ENCODE measurements at places on chromosomes 13 and 19. TPM values are rescaled to one million over a fixed set of nuclear protein-coding genes. Genes with fewer than 3 reads are reported as not detected.

Gene HSH2D
- polyA plus RNA-seq, result 1.1 TPM

Gene UBE2L5
- polyA plus RNA-seq, result 0.66 TPM

Gene ARL11
- 0.30 TPM for polyA plus RNA-seq

Gene RDH8
- polyA plus RNA-seq, result 0.27 TPM

Gene SHISA7
- 0.38 TPM for polyA plus RNA-seq

Gene FXYD7
- polyA plus RNA-seq, result 2.2 TPM

Gene HCN2
- polyA plus RNA-seq, result 0.58 TPM

Gene TMEM59L
- polyA plus RNA-seq, result 3.8 TPM

Gene OR4F17
- polyA plus RNA-seq, result not detected

Gene MEGF8
- 49.2 TPM for polyA plus RNA-seq

Gene PLIN5
- polyA plus RNA-seq, result 2.6 TPM

GRCh38 chr19:17020385-17020784, 6.2 kb downstream of the CPAMD8 start:
- DNase-seq, result no peak

- no peak for DNase-seq
Observed at GRCh38 chr13:36428086-36428485, 4.2 kb upstream of the CCNA1 start.

DNA sequence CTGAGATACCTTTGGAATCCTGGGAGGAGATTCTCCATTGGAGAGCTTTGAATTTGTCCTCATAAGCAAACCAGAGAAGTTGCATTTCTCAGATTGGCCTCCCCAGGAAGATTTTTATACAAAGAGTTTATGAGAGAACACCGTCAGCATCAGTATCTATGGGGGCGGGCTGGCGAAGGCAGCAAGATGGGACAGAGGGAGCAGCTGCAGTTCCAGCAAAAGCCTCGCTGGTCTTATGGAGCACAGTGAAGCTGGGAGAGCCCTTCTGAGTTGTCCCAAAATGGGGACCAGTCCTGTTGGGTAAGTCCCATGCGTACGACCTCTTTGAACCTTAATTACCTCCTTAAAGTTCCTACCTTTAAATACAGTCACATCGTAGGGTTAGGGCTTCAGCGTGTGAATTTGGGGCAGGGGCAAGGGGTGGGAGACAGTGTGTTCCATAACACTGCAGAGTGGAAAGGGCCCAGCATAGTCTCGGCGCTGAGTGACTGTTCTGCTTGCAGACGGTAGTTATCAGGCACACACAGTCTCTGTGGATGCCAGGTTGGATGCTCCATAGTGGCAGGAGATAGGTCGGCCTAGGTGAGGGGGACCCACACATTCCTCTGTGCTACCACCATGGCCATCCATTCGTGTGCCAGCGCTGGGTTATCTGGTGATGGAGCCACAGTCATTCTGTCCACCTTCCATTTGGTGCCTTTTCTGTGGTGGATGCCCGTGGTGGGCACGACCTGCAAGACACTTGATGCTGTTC, 34.9 kb upstream of the GPR183 start:
- DNase-seq, result no peak

DNA sequence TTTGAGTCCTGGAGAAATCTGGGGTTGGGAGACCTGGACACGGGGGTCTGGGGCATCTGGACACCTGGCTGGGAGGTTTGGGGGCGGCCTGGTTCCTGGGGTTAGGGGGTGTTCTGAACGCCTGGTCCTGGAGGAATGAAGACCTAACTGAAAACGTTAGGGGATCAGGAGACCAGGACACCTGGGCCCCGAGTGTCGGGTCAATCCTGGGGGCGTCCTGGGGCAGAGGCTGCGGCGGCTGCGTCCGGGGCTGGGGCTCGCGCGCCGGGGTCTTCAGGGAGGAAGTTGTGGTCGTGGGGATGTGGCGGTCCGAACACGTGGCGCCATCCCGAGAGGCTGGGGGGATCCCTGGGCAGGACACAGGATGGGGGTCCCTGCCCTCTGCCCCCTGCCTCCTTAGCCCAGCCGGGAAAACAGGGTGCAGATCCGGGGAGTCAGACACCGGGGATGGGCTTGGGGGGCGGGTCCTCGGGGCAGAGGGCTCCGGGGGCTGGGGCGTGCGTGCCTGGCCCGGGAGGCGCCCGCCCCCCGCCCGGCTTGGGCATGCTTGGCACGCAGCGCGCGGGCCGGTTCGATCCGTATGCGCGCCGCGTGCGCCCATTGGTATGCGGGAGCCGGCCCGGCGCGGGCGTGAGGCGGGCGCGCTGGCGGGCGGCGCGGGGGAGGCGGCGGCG, 632 bp downstream of the NPAS1 start:
- no peak for DNase-seq

- DNase-seq, result no peak
Observed at GRCh38 chr13:70502944-70503343, 394.7 kb upstream of the KLHL1 start.

GRCh38 chr13:89925107-89925506, 1422.4 kb upstream of the MIR17HG start:
- no peak for DNase-seq

GRCh38 chr13:21529146-21529893, 70.2 kb upstream of the ZDHHC20 start:
- DNase-seq, result no peak

DNA sequence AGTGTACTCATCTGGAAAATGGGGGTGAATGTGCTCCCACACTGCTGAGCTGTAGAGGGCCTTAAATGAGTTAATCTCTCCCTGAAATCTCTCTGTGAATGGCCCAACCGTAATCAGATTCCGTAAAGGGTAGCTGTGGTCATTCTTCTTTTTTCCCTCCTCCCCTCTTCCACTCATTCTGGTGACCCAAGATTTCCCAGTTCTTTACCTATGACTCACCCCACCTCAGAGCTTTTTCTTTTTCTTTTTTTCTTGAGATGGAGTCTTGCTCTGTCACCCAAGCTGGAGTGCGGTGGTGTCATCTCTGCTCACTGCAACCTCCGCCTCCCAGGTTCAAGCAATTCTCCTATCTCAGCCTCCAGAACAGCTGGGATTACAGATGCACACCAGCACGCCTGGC, 33.3 kb upstream of the MUC16 start:
- DNase-seq, result no peak

GRCh38 chr13:95784161-95784899, 107.4 kb downstream of the DNAJC3 start:
- no peak for DNase-seq

DNA sequence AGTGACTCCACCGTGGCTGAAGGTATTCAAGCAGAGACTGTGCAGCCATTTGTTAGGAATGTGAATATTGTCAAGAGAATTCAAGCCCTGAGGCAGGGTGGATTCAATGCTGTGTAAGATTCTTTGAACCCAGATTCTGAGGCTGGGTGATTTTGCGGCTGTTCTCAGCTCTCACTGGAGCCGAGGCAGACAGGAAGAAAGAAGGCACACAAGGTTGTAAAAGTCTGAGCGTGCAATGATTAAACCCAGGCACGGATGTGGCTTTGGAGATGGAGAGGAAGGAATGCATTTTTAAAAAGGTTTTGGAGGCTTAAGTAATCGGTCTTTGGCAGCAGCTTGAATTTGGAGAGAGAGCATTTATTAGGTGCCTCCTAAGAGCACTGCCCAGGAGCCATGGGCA, 187.9 kb downstream of the KATNAL1 start:
- DNase-seq, result no peak

- no peak for DNase-seq
Observed at GRCh38 chr13:108444448-108444847, 174.9 kb downstream of the TNFSF13B start.

- no peak for DNase-seq
Observed at GRCh38 chr13:113046883-113047244, 58.7 kb upstream of the F7 start.

- no peak for DNase-seq
Observed at GRCh38 chr13:79660361-79660760, 179.4 kb downstream of the NDFIP2 start.

GRCh38 chr19:16649734-16650133, 10.2 kb downstream of the SMIM7 start:
- no peak for DNase-seq

DNA sequence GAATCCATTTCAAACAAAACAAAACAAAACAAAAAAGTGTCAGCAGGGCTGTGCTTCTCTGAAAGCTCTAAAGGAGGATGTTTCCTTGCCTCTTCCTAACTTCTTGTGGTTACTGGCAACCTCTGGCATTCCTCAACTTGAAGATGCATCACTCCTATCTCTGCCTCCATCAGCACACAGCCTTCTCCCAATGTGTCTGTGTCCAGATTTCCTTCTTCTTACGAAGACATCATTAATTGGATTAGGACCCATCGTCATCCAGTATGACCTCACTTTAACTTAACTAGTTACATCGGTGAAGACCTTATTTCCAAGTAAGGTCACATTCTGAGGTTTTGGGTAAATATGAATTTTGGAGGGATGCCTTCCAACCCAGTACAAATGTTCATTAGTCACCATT, 33.8 kb upstream of the GTF2F2 start:
- no peak for DNase-seq

DNA sequence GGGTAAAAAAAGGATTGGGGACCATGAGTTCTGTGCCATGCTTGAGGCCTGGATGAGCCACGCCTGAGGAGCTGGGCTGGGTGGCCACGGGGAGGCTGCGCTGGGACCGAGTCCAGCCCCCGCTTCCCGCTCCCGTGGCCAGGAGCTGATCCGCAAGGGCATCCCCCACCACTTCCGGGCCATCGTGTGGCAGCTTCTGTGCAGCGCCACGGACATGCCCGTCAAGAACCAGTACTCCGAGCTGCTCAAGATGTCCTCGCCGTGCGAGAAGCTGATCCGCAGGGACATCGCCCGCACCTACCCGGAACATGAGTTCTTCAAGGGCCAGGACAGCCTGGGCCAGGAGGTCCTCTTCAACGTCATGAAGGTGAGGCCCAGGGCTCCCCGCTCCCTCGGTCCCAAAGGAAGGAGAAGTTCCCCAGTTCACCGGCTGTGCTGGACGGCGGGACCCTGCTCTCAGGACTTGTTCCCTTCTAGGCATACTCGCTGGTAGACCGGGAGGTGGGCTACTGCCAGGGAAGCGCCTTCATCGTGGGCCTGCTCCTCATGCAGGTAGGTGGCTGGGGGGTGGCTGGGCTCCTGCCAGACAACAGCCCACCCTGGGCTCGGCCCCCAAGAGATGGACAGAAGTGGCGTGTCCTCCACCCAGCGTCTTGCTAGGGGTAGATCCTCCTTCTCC, 18.9 kb downstream of the EVI5L start:
- DNase-seq, result no peak

DNA sequence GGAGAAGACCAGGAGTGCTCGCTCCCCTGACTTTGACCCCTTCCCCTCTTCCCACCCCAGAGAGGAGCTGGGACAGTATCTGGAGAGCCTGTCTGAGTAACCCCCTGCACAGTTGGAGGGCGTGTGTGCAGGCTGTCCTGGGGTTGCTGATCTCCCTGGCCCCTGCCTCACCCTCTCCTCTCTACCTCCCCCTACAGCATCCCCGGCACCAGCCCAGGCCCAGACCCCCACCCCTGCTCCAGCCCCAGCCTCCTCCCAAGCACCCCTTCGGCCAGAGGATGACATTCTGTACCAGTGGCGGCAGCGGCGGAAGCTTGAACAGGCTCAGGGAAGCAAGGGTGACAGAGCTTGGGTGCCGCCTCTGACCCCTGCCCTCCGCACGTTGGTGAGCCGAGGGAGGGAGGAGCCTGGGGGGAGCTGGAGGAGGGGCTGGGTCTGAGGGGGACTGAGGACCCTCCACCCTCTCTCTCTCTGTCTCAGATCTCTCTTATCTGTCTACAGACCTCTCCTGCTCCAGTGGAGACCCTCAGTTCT, 8.7 kb downstream of the PROSER3 start:
- DNase-seq, result no peak

DNA sequence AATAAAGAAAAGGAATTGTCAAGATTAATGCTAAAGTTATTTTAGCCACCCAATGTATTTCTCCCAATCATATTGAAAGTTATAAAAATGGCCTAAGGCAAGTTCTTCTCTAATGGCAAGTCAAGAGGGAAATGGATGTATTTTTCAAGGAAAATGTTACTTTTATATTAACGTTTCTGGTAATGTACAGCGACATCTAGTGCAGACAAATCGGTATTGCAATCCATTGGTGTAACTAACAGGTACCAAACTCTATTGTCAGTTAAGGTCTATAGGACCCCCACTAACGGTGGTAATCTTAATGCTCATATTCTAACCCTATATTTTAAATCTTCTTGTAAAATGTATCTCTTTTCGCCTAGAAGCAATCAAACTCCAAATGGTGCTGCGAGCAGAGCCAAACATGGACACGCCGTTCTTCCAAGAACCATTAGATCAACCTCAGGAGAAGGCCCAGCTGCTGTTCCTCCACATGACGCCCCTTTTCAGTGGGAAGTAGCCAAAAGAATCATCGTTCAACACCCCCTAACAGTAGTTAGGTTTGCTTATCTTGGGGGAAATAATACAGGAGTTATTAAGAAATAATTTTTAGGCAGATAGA, 98.5 kb upstream of the PABPC3 start:
- no peak for DNase-seq

DNA sequence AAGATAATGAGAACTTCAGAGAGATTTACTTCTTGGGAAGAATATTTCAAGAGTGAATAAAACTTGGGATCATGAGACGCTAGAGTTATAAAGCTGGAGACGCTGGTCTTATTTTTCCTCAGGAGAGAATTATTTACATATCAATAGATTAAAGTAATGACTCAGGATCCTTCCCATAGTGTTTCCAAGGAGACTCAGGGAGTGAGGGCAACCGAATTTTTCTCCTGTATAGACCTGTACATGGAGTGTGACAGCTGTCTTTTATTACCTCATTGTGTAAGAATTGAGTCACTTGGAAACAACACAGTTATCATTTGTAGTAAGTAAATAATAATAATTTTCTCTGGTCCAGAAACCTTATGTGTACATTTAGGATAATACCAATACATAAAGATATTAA, 1905.5 kb downstream of the OLFM4 start:
- DNase-seq, result no peak

All from left renal cortex interstitium (tissue), 4 donors.